ENCODE measurements at places on chromosomes 6 and 20. TPM values are rescaled to one million over a fixed set of nuclear protein-coding genes. Genes with fewer than 3 reads are reported as not detected.

GRCh38 chr6:20952699-20953474, 418.6 kb downstream of the CDKAL1 start:
- no peak for DNase-seq

- DNase-seq: no peak
Observed at GRCh38 chr6:151381722-151382121, 9.6 kb downstream of the ZBTB2 start.

DNA sequence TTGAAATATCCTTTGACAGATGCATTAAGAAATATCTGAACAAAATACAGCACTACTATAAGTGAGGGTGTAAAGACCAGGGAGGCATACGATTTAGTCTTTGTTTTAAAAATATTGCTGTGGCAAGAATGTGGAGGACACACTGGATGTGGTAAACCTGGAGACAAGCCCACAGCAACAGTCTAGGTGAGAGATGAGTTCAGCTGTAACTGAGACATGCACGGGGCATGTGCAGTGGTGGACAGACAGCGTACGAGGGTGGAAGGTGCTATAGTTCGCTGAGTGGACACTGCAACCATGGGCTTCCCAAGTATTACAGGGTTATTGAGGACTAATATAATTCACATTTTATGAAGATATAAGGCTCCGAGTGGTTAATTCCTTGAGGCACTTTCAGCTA, 1.8 kb downstream of the NANP start:
- DNase-seq: no peak

DNA sequence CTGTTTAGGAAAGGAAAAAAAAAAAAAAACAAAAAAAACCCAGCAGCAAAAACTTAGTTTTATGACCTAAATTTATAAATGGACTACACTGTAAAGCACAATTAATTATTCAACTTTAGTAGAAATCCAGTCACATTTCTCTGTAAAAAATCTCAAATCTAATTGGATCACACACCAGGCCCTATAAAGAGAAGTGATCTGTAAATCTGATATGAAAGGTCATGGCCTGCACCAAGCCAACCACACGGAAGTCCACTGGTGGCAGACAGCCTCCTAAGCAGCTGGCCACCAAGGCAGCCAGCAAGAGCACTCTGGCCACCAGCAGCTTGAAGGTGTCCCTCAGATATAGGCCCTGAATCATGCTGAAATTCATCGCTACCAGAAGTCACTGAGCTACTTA, 131.6 kb downstream of the HFE start:
- no peak for DNase-seq

GRCh38 chr6:34536251-34536958, 19.7 kb downstream of the SPDEF start:
- DNase-seq: no peak

GRCh38 chr6:11380969-11381744, 148.7 kb upstream of the NEDD9 start:
- no peak for DNase-seq

SLC4A11 gene
- total RNA-seq: 0.78 TPM

Measured in tibial nerve (tissue), 4 donors.